AG09319 (cell line): ENCODE measurements at places on chromosomes 2 and 18.

- no peak for DNase-seq
Observed at GRCh38 chr2:85255813-85256594, 71.8 kb downstream of the TGOLN2 start.

GRCh38 chr2:64562148-64562784 lies 38.1 kb downstream of the AFTPH start:
- DNase-seq, result no peak

DNA sequence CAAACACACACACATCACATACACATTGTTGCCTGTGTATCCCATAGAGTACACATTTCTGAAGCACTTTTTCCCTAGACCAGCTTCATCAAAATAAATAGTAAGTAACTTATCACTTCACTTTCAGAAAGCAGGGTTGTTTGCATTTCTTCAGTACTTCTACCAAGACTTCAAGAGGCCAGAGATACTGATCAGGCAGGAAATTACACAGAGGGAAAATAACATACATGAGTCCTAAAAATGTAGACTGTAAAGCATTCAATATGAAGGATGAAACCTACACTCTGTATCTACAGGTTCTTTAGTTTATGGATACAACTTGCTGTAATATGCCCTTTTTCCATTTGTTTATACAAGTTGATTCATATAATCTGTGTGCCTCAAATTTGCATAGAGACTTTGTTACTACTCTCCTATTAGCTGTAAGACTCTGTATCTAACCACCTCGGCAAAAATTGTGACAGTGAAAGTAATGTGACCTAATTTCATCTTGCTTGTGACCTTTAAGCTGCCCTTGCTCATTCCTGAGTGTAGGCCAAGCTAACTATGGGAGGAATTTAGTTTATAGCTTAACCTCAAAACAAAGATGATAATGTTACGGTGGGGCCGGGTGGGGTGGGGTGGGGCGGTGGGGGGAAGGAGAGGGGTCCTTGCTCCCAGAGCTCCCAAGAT lies 228.9 kb upstream of the SPOPL start:
- no peak for DNase-seq

GRCh38 chr18:72848503-72849237 lies 19.1 kb downstream of the NETO1 start:
- no peak for DNase-seq

GRCh38 chr2:189900726-189901125 lies 116.5 kb downstream of the PMS1 start:
- no peak for DNase-seq

GRCh38 chr2:72750977-72751639 lies 74.7 kb downstream of the EXOC6B start:
- no peak for DNase-seq

- DNase-seq, result no peak
Observed at GRCh38 chr2:101737478-101738255, 40.2 kb downstream of the MAP4K4 start.

- DNase-seq, result no peak
Observed at GRCh38 chr2:105828558-105828957, 83.8 kb downstream of the NCK2 start.

- DNase-seq, result peak; percentile 22
Observed at GRCh38 chr2:126655500-126656430, at the start of gene GYPC. Gene GYPC (plus strand): TSS chr2:126656158. CDS start chr2:126656264, 106 bp downstream.

DNA sequence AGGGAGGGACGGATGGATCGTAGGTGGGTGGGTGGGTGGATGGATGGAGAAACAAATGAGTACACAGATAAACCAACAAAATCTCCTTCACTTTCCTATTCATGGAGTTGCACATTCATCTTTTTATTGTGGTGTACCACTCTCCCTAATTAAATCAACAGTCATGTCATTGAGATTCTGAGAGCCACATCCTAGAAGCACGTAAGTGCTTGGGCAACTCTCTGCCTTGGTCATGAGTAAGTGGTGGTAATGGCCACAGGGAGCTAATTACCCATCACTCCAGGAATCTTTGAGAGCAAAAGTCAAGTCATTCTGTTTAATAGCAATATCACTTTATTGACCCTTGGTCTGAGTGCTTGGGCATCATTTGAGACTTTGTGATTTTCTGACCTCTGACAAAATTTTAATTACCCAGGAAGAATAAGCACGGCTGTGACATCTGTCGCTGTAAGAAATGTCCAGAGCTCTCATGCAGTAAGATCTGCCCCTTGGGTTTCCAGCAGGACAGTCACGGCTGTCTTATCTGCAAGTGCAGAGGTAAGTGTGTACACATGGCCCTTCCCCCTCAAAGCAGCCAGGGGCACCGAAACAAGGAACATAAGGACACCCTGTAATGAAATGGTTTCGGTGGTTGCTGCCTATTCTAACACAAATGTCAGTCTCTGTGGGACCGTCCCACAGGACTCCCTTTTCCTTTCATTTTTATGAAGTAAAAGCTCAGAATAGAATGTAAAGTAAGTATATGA lies 85.9 kb downstream of the FEZ2 start:
- DNase-seq, result no peak

DNA sequence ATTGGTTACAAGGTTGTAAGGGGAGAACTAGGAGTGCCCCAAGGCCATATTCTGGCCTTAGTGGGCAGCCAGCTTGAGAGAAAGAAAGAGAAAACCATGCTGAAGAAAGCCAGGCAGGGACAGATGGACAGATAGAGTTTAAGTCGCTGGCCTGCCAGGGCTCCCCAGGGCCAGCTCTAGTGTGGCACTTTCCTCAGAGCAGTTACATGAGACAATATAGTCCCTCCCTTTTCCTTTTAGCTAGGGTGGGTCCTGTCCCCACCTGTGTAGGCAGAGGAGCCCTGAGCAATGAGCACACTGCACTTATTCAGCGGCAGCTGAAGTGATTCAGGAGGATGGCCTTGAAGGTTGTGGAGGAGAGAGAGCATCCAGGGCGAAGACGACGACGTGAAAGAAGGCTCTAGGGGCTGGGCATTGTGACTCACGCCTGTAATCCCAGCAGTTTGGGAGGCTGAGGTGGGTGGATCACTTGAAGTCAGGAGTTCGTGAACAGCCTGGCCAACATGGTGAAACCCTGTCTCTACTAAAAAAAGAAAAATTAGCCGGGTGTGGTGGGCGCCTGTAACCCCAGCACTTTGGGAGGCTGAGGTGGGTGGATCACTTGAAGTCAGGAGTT lies 152.0 kb upstream of the SLC1A4 start:
- no peak for DNase-seq

- no peak for DNase-seq
Observed at GRCh38 chr2:37366773-37367172, 22.3 kb downstream of the QPCT start.

DNA sequence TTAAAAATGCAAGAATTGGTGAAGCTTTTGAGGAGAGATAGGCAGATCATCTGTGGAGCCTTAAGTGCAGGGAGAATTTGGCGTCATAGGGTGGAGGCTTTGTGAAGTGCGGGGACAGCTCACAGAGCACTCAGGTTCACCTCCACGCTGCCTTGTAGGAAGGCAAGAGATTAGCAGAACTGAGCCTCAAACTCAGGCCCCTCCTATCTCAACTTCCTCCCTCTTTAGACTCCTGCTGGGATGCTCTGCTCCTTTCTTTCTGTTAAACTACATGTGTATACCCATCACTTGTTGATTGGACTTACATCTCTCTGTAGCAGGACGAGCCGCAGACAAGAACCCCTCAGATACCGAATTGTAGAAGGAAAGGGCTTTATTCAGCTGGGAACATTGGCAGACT lies 422.2 kb downstream of the SETBP1 start:
- no peak for DNase-seq

- DNase-seq, result no peak
Observed at GRCh38 chr2:144937910-144938709, 418.2 kb upstream of the ZEB2 start.

GRCh38 chr2:23361152-23361551 lies 23.8 kb upstream of the KLHL29 start:
- no peak for DNase-seq

- DNase-seq, result no peak
Observed at GRCh38 chr18:58827886-58828285, 36.8 kb upstream of the ZNF532 start.

DNA sequence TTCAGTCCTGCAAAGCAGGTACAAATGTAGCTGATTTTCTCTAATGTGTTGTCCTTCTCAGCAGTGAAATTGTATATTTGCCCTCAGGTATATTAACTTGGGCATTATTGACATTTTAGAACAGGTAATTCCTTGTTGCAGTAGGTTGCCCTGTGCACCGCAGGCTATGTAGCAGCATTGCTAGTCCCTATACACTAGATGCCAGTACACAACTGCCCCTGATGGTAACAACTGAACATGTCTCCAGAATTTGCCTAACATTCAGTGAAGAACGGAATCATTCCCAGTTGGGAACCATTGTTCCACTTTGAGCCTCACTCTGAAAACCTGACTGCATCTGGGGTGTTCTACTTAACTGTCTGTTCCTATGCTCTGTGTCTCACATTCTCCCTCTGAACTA lies 23.1 kb upstream of the TFPI start:
- DNase-seq, result no peak

DNA sequence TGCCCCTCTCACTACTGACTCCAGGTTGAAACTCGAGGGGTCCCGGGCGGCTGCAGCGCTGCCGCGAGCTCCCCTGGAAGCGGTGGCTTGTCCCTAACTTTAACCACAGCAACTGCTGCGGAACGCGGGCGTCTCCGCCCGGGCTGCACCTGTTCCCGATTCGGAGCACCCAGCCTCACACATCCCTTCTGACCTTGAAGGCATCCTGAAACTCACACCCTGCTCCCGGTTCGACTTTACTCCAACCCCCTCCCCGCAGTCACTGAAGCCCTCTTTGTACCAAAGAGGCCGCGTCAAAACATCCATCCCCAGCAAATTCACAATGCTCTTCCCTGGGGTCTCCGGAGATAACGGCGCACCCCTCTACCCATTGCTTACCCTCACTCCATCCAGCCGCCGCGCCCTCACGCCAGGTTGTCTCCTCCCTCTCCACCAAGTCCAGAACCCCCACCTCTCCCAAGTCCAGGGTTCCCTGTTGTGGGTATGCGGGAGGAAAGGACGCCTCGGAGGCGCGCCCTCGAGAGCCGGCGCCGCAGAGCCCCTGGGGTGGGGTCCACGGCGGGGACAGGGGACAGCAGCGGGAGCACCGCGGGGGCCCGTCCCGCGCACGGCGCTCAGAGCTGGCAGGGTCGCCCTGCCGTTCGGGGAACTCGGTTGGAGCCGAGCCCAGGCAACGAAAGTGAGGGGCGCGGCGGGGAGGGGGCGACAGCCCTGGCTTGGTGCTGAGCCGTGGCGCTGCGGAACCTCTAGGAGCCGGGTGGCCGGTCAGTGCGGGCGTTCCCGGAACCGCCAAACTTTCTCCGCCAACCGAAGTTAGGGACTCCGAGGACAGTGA lies 934 bp downstream of the MYO5B start:
- DNase-seq, result no peak

- DNase-seq, result no peak
Observed at GRCh38 chr18:31648966-31649429, 35.4 kb downstream of the B4GALT6 start.

DNA sequence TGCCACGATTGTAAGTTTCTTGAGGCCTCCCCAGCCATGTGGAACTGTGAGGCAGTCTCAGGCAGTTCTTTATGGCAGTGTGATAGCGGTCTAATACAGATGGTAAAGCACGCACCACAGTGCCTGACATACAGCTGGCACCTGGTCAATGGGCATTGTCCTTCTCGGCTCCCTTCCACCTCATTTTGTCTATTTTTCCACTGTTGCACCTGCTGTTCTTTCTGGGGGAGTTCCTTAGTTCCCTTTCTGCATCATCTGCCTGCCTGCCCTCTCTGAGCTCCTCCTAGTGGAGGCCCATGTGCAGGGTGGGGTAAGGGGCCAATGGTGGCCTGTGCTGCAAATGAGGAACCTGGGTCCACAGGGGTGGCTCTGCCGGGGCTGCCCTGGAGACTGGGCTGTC lies 157.6 kb downstream of the LPIN1 start:
- no peak for DNase-seq

GRCh38 chr2:151325581-151326095 lies 31.8 kb upstream of the TNFAIP6 start:
- no peak for DNase-seq

GRCh38 chr2:37737507-37737906 lies 66.1 kb upstream of the CDC42EP3 start:
- no peak for DNase-seq

DNA sequence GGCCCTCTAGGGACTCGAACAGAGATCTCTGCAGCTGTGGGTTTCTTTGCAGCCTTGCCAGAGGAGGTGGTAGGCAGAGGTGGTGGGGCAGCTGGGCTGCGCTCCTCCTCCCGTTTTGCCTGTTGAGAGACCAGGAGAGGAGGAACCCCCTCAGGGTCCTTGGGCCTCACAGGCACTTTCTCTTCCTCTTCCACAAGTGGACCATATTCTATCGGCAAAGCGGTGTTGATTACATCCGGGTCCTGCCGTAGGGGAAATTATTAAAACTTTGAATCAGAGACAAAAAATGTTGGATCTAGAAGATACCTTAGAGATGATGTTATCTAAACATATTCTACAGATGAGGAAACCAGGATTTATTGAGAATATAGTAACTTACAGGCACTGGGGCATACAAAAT lies 78.5 kb downstream of the CLIP4 start:
- DNase-seq, result no peak

DNA sequence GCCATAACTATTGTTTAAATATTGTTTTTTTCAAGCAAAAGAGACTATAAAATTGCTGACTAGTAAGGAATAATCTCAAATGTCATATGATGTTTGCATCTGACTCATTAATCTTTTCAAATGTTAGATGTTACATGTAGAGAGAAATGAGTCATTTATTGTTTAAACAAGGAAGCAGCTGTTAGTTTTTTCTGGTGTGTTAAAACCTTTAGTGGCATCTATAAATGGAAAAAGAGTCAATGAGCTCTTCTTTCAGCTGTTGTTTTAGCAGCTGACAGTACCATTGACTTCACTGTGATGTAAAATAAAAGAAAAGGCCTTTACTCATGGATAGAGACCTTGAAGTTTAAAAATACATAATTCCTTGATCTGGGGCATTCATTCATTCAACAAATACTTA lies 1.8 kb upstream of the KLHL41 start:
- peak; percentile 3 for DNase-seq

GRCh38 chr18:8351161-8351560 lies 258.1 kb upstream of the RAB12 start:
- DNase-seq, result no peak

DNA sequence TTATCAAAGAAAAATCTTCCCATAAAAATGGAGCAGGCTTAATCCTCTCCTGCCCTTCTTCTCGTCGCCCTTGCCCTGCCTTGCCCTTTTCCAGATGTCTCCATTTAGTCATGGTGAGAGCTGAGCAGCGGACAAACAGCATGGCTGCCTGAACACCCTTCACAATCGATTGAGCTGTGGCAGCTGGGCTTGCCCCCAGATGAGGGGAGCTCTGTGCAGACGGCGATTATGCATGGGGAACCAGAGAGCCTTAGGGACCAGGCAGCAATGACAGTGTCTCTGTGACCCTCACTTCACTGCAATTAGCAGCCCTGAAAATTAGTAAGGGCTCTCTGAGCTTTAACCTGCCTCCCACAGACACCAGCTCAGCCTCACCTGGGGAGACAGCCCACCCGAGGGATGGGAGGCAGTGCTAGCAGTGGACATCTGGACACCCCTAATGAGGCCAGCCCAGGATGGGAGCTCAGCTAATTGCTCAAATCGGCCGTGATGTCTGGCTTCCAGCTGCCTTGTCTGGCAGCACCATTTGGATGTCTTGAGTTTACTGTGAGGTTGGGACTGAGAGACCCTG lies 365.7 kb downstream of the TNS1 start:
- DNase-seq, result no peak
